ENCODE measurements at places on chromosomes 16 and 17.

DNA sequence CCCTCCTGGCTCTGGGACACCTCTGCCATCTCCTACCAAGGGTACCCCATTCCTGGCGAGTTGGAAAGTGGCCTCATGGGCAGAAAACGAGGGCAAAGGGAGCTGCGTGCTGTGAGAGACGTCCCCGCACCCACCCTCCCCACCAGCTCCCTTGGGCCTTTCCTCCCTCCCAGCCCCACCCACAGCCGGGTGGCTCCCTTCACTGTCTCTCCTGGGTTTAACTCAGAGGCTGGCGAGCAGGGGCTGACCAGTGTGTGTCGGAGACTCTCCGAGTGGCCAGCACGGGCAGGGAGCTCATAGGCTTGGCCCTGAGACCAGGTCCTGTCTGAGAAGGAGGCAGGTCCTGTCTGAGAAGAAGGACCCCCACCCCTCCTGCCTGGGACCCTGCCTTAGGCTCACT lies 26.1 kb downstream of the METRNL start:
- no peak for DNase-seq

DNA sequence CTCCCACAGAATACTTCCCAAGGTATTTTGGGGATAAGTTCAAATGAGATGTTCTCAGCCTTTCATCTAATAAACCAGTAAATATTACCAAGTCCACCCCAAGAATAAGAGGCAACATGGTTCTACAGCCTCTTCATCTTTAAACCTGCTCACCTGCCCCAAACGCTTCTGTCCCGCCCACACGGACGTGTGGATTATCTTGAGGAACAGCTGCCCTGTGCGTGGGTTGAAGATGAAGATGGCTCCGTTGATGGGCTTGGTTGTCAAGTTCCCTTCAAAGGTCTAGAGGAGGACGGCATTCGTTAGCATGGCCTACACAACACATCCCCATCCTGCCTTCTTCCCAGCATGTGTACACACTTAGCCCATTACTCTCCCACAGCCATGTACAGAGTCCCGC lies 8.4 kb upstream of the RILP start:
- DNase-seq: no peak

DNA sequence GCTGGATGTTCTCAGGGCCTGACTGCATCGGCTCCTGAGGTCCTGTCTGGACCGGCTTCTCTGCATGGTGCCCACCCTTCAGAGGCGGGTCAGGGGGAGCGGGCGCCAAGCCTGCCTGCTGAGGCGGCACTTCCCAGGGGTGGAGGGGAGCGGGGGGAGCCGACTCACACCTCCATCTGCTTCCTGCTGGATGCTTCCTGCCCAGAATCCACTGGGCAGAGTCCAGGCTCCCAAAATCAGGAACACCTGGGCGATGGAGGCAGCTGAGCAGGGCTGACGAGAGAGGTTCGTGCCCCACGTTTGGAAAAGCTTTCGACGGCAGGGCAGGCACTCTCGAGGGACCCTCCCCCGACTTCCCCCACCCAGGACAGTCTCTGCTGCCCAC lies 42.2 kb downstream of the TIMM22 start:
- DNase-seq: no peak

DNA sequence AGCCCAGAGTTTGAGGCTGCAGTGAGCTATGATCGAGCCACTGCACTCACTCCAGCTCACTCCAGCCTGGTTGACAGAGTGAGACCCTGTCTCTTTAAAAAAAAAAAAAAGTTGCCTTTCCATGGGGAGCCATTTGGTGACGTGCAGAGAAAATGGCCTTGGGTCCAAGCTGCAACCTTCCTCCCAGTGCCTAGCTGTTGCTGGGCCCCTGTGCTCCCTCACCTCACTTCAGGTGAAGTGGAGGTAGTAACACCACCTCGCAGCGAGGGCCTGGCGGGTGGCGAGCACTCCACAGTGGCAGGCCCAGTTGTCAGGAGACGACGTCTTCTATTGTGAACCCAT lies 17.4 kb downstream of the SYT17 start:
- no peak for DNase-seq
